ENCODE measurements at places on chromosomes 1 and 21.

DNA sequence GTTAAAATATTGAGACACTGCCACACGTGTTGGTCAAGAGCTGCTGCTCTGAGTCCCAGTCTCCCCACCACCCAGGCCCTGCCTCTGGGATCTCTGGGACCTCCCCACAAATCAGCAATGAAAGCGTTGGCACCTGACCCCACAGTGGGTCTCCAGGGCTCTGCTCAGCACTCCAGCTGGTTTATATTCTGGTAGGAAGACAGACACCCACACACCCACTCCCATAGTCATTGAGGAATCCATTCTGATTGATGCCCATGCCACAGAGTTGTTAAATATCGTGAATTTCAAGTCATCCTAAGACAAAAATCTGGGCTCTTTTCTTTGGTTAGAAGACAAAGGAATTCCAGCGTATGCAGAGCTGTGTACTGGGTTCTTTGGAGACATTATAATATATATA, 91.6 kb downstream of the KIF26B start:
- no peak for DNase-seq

- DNase-seq = no peak
Measured at GRCh38 chr1:199172171-199173124, 533.6 kb downstream of the PTPRC start.

DNA sequence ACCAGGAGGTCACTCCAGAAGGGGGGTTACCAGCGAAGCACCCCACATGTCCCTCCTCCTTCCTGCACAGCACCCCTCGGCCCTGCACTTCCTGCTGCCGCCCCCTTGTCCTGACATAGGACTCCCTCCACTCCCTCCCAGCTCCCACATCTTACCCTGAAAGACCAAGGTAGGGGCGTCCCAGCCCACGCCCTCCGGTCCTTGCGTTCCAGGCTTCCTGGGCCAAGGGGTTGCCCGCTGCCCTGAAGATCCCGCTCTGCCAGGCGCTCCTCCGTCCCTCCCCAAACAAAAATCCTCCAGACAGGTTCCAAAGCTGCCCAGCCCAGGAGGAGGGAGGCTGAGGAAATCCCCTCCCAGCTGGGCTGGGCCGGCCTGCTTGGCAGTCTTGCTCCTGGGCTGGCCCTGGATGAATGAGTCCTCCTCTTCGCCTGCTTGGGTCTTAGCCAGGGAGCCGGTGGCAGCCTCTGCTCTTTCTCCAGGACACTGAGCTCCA, at the start of gene RHBDL2:
Gene RHBDL2 (minus strand): TSS at position 304 of the 493 bp plus-strand sequence. CDS start 22,618 bp downstream, outside the sequence.
- DNase-seq = no peak

DNA sequence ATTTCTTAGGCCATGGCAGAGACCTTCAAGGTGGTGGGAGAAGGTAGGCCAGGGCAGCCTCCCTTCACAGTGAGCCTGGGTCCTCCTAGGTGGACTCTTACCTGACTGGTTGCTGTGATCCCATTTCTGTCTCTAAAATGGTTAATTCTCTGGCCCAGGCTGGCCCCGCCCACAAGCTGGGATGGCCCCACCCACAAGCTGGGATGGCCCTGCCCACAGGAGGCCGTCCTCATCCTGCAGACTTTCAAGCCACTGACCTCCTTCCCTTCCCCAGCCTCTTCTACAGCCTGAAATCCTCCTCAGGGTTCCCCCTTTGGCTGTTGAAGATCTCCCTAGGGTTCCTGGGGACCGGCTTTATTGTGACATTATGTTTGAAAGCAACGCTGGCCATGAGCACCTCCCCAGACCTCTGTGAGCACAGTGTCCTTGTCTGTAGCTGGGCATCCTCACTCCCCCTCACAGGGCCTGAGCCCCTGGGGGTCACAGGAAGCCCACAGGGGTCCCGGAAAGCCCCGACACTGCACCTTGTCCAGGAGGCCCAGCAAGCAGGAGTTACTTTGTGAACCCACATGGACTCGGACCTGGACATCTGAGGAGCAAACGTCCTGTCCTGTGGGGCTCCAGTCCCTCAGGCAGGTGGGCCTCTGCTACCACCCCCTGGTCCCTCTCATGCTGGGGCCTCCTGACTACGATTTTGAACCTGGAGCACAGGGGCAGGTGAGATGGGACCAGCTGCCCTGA, 621.7 kb downstream of the MATN1 start:
- no peak for DNase-seq

DNA sequence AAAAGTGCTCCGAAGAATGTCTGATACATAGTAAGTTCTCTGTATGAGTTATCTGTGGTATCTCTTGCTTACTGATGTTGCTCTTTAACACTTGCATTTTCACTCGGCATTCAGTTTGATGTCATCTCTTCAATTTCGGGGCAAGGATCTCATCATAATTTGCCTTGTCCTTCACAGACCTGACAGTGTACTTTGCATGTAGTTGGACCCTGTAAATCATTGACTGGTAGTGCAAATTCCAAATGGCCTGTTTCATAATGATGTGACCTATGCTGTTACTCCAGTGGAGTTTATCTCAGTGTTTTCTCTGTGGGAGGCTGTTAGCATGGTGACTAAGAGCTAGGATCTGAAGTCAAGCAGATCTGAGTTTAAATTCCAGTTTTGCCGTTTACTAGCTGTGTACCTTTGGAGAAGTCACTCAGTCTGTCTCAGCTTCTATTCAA, 34.2 kb upstream of the ABCD3 start:
- no peak for DNase-seq

DNA sequence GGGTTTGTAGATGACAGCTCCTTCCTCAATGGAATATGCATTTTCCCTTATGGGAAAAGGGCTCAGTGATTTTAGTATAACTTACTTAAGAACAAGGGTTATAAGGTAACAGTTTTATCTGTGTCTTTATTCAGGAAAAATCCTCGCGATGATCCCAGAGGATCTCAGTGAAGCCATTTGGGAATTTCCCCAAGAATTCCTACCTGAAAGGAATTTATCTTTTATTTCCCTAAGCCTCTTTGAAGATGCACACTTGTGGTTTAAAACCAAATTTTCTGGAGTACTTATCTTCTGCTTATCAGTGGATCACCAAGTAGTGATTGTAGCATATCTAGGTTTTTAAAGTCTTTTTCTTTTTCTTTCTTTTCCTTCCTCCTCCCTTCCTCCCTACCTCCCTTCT, 58.8 kb downstream of the AK4 start:
- DNase-seq = no peak

DNA sequence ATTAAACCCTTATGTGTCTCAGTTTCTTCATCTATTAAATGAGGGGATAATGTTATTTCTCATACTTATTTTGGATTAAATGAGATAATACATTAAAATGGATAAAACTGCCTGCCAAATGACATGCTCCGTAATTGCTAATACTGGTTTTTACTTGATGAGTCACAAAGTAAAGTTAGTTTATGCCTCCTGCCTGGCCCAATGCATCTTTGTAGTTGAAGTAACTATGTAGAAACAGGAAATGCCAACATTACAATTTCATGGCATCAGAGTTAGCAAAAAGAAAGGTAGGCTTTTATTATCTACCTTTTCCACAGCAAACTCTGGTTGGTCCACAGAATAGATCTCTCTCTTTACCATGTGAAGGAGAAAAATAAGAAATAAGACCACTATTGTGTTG, 214.5 kb downstream of the TBX15 start:
- DNase-seq = no peak

- no peak for DNase-seq
Measured at GRCh38 chr1:210315529-210315928, 13.2 kb upstream of the HHAT start.

DNA sequence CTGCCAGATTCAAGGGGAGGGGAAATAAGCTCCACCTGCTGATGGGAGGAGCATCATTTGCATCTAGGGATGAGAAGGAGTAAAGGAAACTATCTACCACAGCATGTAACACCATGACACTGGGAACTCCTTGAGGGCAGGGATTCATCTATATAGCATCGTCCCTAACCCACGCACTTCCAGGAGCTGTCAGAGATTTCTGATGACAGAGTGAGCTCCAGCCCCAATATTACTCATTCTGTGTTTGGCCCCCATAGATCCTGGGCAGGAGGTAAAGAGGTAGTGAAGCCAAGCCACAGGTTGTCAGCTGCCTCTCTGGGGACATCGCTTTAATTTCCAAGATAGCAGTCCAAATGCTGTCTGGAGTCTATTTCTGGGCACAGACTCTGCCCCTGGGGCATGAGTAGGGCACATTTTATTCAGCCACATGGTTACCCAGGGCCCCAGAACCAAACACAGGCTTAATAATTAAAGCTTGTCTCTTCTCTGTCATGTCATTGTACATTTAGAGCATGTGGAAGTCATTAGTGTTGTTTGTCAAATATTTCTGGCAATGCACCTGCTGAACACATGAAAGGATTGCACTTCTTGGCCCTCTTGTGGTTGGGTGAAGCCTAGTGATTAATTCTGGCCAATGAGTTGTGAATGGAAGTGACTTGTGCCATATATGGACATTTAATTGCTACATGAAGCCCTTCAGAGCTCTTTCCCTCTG, 105.9 kb upstream of the POU3F1 start:
- no peak for DNase-seq

- no peak for DNase-seq
Measured at GRCh38 chr1:156726549-156727226, 1.6 kb upstream of the METTL25B start.

DNA sequence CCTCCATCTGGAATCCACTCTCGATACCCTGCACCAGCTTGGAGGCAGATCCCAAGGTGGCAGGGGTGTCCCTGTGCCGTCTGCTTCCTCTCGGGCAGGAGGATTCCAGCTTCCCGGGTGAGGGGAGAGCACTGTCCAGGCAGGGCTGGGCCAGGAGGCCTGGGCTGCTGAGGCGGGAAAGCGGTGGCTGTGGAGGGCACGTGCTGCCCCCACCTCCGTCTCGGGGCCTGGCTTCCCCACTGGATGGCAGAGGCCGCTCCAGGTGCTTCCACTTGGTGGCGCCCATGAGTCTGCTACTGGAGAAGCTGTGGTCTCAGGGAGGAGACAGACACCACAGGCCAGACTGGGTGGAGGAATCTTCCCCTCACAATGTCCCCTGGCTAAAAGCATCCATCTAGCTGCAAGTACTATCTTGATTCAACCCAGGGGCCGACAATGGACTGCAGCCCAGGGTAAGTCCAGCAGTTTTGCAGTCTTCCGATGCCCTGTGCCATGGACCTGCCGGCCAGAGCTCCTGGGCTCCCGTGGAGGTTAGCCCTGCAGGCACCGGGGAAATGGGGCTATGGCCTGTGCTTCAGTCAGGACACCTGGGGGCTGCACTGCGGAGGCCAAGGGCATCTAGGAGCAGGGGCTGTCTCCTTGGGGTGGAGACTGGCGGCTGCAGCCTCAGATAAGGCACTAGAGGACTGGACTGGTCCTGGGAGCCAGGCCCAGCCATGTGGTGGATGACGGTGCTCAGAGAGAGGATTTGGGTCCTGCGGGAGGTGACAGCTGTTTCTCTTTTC, 41.3 kb upstream of the EIF4G3 start:
- no peak for DNase-seq

DNA sequence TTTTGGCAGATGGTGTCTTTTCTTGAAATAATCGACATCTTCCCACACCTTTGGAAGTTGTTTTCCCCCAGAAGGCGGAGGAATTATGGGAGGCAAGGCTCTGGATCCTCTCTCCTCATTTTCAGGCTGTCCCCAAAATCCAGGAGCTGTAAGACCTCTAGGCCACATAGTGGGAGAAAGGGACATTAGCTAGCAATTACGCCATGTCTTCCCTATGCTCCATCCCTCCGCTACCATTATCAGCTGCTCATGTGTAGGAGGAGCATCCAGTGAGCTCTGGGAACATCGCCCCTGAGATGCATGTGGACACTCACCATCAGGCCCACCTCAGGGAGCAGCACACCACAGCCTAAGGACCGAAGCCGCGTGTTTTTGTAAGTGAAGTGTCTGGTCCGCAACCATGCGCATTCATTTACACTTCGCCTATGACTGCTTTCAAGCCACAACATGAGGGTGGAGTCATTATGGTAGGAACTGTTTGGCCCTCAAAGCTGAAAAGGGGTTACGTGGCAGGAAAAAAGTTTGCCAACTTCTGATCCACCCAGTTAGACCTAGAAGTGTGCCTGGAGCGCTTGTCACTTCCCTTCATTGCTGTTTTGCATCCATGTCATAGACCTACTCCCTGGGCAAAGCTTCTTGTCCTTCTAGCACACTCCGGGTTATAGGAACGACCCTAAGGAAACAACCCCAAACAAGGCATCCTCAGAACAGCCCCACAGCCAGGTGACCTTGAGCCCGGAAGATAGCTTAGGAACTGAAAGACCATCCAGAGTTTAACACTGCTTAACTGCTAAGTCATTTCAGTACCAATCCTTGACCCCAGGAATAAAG, 85.5 kb downstream of the C1orf94 start:
- no peak for DNase-seq

GRCh38 chr1:221884821-221885220, 142.9 kb upstream of the DUSP10 start:
- no peak for DNase-seq

GRCh38 chr1:202193614-202194327, at the start of gene LGR6:
TSS of gene LGR6 (plus strand) at chr1:202193799. CDS start at chr1:202193990, 191 bp downstream.
- no peak for DNase-seq

- no peak for DNase-seq
Measured at GRCh38 chr21:39531064-39531463, 79.3 kb downstream of the SH3BGR start.

DNA sequence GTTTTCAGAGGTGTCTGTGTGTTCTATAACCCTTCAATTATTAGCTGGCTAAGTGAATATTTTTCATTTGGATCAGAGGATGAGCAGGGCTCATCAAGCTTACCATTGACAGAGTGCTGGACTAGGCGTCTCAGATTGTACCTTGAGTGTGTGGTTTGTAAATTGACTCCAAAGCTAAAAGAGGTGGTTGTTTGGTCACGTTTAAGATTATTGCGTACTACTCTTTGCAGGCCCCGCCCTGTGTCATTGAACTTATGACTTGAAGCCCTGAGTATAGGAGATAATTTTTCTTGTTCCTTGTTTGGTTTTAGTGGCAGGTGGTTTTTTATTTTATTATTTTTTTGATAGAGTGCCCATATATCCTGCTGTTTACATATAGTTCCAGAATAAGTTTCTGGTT, 17.7 kb downstream of the MRPS6 start:
- no peak for DNase-seq

DNA sequence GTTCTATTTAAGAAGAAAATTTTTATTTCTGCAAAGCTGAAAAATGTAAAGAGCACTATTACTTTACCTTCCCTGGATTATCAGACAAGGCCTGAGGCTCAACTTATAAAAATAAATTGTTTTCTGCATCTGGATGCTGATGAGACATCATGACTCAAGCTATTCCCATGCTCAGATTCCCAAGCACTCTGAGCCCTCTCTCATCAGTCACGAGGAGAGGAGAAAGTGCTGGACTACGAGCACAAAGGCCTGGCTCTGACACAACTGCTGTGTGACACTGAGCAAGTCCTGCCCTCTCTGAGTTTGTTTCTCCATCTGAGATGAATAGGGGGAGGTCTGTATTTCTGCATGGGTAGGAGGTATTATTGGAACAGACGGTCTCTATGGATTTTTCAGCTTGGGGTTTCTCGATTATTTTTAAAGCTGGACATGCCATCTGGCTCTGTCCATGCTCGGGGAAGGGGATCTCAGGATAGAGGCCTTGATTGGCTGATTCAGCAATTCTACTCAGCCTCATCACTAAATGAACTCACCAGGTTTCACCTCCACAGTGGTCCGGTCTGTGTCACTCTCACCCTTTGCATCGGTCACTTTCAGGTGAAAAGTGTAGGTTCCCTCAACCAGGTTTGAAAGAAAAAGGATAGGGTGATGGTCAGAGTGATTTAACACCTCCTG, 107.7 kb downstream of the KIAA0319L start:
- DNase-seq = peak; percentile 91

- DNase-seq = no peak
Measured at GRCh38 chr21:46087641-46088040, 10.3 kb upstream of the COL6A2 start.

- DNase-seq = no peak
Measured at GRCh38 chr1:162732566-162733335, 57.8 kb upstream of the HSD17B7 start.

GRCh38 chr1:202361701-202362100, 13.2 kb downstream of the PPP1R12B start:
- DNase-seq = no peak

GRCh38 chr1:219463636-219464035, 149.3 kb downstream of the ZC3H11B start:
- DNase-seq = no peak

All from amniotic stem cell (primary cell).